ENCODE measurements at places on chromosomes 11 and 22.

DNA sequence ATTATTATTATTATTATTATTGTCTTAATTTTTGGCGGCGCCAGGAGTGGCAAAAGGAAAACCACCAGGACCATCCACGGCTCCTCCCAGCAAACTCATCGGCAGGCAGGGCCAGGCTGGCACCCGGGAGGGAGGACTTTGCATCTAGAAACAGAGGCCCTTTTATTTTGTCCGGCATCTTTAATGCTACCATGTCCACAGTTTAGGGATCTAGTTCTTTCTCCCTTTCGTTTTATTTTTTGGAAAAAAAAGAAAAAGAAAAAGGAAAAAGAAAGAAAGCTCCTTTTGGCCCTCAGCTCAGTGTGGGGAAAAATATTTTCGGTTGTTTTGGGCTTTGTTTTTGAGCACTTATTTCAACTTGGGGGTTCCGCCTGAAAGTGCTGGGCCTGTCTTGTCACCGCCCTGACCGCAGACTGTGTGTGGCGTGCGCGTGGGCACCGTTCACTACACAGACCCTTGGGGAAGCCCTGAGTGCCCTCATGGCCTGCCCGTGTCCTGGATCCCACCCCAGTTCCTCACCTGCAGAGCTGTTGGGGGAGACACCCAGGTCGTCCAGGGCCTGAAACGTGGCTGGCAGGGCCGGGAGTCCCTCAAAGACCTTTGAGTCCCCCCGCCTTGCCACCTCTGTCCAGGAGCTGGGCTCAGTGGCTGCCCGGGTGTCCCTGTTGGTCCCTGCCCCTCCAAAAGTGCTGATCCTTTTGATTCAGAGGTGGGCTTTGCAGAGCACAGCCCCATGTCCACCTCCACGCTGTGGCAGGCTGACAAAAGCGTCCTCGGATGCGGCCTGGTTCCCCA, 69.1 kb upstream of the PPARA start:
- peak; percentile 40 for DNase-seq

DNA sequence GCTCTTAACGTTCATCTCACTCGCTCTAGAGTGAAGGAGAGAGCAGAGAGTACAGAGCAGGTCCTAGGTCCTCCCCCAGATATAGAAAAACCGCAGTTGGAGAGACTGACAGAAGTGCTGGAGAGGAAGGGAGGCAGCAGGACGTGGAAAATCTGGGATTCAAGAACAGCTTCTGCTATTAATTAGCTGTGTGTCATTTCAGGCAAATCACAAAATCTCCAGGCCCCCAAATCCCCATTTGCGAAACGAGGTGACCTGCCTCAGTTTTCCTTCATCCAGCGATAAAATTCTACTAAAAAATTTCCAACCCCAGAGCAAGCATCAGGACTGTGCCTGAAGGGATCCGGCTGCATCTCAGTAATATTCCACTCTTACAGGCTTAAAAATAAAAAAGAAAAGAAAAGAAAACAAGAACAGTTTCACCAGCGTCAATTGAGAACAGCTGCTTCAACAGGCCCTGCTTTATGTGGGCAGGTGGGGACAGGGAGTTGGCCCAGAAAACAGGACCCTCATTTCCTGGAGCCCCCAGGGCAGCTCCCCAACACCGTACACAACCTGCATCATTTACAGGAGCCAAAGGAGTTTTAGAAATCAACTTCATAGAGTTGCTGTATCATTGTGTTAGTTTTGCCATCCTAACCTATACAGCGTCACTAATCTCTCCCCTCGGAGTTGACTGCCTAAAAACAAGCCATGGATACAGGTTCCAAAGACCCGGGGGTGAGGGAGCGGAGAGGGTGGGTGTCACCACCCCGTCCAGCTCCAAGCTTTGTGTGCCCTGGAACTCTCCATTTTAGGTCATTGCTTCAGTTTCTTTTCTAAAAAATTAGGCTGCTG, 2.3 kb upstream of the MALAT1 start:
- DNase-seq = no peak

GRCh38 chr11:118643142-118643994, 36.0 kb downstream of the PHLDB1 start:
- peak; percentile 38 for DNase-seq

- no peak for DNase-seq
Observed at GRCh38 chr11:131246156-131246555, 124.3 kb upstream of the NTM start.

GRCh38 chr11:86201371-86201884, 43.1 kb upstream of the EED start:
- DNase-seq = no peak

- DNase-seq = no peak
Observed at GRCh38 chr22:20117633-20118299, 740 bp upstream of the TRMT2A start.

- no peak for DNase-seq
Observed at GRCh38 chr11:83035070-83035854, 36.4 kb downstream of the RAB30 start.

DNA sequence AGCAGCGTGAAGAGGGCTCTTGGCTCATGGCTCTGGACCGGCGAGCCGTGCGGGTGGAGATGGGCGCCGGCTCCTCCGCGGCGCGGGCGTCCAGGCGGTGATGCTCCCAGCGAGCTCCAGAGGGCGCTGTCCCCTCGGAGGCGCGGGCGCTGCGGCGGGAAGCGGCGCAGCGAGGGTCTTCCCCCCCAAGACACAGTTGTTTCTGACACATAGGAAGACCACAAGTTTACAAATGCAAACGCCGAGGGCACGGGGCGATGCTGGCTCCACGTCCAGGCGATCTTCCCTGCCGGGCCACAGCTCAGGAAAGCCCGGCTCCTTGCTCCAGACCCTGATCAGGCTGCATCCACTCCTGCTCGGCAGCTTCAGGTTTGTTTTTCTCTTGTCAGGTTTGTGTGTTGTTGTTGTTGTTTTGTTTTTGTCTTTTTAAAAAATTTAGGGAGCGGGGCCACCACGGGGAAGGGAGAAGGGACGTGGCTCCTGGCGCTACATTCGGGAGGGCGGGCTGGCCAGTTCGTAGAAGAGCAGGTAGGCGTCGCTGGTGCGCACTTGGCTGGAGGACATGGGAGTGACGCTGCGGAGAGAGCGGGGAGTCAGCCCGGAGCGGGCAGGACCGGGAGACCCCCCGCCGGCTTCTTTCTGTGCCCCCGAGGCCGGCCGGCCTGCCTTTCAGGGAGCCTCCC, 10.0 kb upstream of the MFRP start:
- no peak for DNase-seq

GRCh38 chr11:35042224-35042623, 96.7 kb upstream of the CD44 start:
- no peak for DNase-seq

DNA sequence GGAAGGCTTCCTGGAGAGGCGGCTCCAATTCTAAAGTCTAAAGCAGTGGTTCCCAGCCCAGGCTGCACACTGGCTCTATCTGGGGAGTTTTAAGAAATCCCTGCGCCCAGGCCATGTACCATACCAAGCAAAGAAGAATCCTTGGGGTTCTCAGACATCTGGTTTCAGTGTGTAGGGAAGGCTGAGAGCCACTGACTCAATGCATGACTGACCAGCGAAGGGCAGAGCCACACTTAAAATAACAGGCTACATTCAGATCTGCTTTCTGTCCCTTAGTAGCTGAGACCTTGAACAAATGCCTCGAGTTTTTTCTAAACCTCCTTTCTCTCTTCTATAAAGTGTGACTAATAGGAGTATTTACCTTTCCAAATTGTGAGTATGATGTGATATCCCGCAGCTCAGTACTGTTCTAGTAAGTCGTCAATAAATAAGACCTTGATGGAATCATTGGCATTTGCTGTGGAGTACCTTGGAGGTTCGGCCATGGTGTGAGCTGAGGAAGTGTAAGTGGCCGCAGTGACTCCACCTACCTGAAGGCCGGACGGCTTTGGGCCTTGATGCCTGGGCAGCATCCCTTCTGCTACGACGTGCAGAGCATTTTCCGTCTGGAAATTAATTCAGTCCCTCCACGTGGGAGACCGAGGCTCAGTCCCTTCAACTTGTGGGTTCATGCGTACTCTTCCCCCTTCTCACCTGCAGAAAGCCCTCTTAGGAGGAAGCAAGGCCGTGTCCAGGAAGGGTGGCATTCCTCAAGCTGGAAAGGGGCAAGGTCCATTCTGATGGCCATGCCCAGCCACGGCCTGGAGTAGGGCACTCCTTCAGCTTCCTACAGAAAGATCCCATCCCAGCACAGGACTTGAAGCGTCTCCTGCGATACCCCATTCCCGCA, 25.1 kb downstream of the GLB1L2 start:
- no peak for DNase-seq
